ENCODE measurements at places on chromosomes 7 and 10.

DNA sequence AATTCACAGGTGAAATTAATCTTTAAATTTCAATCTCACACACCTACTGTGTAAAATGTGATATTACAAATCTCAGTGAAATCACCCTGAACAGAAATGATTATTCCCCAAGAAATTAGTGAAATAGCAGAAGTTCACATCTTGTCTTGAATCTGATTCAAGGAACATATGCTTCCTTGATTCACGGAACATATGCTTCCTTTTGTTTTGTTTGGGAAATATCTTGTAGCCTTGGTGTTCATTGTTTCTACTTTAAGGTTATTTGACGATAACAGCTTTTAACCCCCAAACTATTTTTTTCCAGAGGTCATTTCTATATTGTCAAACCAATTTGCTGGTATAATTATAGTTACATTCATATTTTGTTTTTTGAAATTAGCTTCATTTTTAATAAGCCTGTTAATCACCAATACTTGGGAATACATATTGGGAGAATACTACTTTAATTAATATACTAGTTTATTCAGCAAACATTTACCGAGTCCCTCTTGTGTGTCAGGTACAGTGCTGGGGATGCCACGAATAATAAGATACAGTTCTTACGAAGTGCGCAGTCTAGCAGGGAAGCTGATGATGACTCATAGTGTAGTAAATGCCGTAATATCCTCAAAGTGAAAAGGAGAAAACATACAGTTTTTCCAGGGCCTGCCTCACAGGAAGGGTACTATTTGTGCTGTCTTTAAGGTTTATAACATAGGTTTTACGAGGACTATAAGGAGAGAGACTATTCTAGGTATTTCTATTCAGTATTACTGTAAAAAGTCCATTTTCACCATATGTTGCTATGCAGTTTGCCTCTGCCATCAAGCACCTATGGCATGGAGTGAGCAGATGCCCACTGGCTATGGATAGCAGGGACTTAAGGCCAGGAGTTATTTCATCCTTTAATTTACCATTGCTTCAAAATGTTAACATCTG is 32.5 kb downstream of the PRKAR2B start:
- DNase-seq, result no peak

GRCh38 chr10:121860810-121861209 is 67.0 kb downstream of the ATE1 start:
- DNase-seq, result no peak

DNA sequence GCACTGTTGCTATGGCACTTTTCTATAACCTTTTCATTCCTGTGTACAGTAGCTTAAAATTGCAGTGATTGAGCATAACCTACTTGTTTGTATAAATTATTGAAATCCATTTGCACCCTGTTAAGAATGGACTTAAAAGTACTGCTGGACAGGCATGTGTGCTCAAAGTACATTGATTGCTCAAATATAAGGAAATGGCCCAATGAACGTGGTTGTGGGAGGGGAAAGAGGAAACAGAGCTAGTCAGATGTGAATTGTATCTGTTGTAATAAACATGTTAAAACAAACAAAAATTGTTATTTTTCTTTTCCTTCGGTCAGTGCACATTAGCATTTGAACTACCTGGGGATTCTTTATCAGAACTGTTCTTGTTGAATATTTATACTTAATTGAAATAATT is 57.1 kb upstream of the BAMBI start:
- no peak for DNase-seq

GRCh38 chr10:116985611-116986010 is 19.4 kb downstream of the SHTN1 start:
- no peak for DNase-seq

- no peak for DNase-seq
Measured at GRCh38 chr7:98223898-98224700, 12.9 kb downstream of the BHLHA15 start.

- DNase-seq, result no peak
Measured at GRCh38 chr10:22244855-22245254, 27.0 kb upstream of the EBLN1 start.

DNA sequence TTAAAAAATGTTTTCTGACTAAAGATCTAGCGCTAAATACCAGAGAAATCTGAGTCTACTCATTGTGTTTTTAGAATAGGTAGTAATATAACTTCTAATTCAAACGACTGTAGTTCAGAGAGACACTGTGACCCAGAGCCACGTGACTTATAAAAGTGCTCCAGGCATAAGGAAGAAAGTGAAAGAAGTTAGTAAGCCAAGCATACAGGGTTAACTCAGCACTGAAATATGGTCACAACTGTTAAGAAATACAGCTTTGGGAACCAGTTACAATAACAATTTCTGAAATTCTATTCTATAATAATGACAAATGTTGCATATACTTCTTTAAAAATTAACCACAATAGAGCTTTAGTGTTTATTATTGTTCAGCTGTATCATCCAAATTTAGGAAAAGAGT is 119.1 kb downstream of the TFEC start:
- DNase-seq, result no peak

DNA sequence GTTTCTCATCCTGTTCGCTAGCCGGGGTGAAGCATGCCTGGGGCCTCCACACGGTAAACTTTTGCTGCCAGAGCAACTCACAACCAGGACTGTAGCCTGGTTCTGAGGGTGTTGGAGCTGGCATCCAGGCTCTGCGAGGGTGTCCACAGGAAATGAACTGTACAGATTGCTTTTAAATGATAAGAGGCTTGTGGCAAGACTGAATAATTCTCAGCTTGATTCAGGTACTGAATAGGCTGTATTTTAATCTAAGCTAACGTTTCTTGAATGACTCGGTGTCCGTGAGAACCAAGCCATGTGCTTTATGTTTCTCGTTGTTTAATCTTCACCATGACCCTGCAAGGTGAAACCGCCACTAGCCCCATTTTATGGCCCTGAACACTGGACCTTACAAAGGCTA is 49.3 kb downstream of the EEPD1 start:
- no peak for DNase-seq
